Sciatic nerve (tissue), 2 donors: ENCODE measurements at places on chromosomes 3 and 15. TPM values are rescaled to one million over a fixed set of nuclear protein-coding genes. Genes with fewer than 3 reads are reported as not detected.

The CCRL2 gene
- total RNA-seq = 4.7 TPM

The MAP2K1 gene
- total RNA-seq = 37.2 TPM

The TNFAIP8L3 gene
- total RNA-seq = 10.8 TPM

The LTK gene
- 1.1 TPM for total RNA-seq

The SPRED1 gene
- 56.4 TPM for total RNA-seq

The RTP1 gene
- not detected for total RNA-seq

The UBE2Q2 gene
- total RNA-seq = 34.1 TPM

The CNBP gene
- total RNA-seq = 321 TPM

The CORO2B gene
- 10.2 TPM for total RNA-seq

GRCh38 chr15:70793694-70794093, 30.3 kb upstream of the UACA start:
- no peak for DNase-seq

DNA sequence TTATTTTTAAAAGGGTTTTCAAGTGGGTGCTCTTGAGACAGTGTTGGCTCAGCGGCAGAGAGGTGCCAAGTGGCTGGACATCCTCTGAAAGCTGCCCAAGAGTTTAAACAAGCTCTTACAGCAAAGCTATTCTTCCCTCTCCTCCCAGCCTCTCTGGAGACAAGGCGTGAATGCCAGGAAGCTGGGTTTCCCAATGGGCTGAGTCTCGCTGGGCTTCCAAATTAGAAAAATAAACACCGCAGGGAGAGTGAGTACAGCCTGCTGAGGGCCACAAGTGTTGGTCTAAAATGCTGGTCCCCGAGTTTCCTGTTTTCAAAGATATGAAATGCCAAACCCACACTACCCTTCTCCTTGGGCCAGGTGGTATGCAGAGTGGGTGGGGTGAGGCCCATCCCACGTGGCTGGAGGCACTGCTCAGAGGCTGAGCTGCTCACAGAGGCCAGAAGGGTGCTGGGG, 36.4 kb downstream of the ZDHHC3 start:
- DNase-seq = no peak

- no peak for DNase-seq
These were observed 251.1 kb upstream of the ST8SIA2 start for GRCh38 chr15:92142242-92143232.

DNA sequence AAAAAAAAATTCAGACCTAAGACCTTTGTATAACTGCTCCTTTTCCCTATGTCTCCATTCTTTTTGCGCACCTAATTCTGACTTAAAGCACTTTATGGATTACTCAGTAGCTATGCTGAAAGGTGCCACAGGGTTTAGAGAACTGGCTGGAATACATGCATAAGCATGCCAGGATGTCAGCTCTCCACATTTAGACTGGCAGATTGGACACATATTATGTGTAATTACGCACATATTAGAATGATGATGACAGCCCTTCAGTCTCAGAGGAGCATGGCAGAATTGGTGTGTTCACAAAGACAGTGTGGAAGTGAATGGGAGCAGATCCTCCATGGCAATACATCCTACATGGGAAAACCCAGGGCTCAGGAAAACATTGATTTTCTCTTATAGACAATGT, 108.1 kb upstream of the LSAMP start:
- DNase-seq = no peak

DNA sequence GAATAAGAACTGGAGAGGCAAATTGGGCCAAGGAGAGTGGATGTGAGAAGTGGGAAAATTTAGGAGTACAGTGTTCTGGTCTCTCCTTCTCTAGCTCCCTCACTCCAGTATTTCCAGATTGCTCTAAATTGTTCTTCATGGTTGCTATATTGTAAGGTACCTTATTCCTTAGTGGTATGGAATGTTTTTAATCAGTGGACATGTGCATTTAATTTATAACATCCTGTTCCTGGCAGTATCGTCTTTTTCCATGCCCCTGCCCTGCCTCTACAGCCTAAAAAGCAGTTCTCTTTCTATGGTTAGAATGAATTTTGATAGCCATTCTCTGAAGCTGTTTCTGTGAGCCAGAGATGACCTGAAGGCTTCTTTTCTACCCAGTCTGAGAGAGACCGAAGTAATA, 180.5 kb downstream of the TCF12 start:
- no peak for DNase-seq

DNA sequence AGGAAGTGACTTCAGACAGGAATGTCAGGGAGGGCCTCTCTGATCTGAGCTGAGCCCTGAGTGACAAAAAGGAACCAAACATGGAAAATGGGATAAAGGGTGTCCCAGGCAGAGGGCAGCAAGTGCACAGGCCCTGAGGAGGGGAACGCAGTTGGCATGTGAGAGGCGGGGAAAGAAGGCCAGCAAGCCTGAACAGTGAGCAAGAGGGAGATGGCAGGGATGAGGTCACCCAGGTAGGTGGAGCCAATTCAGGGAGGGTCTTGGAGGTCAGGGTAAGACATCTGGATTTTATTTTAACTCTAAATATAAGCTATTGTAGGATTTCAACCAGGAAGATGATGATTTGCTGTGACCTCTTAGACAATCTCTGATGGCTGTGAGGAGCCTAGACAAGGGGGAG, 167.7 kb downstream of the LRTM1 start:
- DNase-seq = no peak

DNA sequence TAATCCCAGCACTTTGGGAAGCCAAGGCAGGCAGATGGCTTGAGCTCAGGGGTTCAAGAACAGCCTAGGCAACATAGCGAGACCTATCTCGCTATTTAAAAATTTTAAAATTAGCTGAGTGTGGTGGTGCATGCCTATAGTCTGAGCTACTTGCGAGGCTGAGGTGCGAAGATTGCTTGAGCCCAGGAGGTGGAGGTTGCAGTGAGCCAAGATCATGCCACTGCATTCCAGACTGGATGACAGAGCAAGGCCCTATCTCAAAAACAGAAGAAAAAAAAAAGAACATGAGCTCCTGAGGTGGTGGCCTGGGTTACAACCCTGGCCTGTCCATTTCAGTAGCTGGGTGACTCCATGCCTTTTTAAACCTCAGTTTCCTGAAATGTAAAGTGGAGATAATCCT, 7.2 kb downstream of the DNASE1L3 start:
- DNase-seq = no peak

GRCh38 chr15:63044077-63044644, 1.6 kb downstream of the TPM1 start:
- DNase-seq = no peak

GRCh38 chr3:109532257-109533216, 195.2 kb upstream of the DPPA4 start:
- DNase-seq = no peak

- peak; percentile 81 for DNase-seq
These were observed 328.3 kb downstream of the THSD4 start for GRCh38 chr15:71443538-71443937.

DNA sequence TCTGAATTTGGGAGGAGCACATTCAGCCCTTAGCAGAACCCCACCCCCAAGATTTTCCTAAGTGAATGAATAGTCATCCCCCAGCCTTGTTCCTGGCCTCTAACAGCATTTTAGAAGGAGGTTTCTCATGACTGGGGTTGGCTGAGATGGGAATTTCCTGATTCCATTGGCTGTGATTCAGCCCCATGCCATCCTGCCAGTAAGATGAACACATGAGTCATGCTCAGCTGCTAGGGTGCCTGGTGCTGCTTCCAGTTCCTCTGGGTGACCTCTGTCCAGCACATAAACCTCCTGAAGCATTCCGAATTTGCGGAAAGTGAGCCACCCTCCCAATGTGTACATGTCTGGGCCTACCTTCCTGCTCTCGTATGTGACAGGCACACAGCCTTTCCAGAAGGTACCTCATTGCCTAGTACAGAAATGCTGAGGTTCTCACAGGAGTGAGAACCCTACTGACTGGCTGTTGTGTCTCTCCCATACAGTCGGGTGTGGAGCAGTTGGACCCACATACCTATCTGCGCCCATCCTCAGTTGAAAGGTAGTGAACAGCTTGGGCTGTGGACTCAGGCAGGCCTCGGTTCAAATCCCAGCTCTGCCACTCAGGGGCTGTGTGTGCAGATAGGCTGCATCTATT, 91.7 kb downstream of the APBA2 start:
- DNase-seq = no peak

- DNase-seq = no peak
These were observed 1034.4 kb upstream of the NR2F2 start for GRCh38 chr15:95295896-95296625.

- DNase-seq = no peak
These were observed 57.2 kb downstream of the ATP1B3 start for GRCh38 chr3:141933421-141934300.

GRCh38 chr3:34364335-34364734, 565.9 kb downstream of the PDCD6IP start:
- DNase-seq = no peak

DNA sequence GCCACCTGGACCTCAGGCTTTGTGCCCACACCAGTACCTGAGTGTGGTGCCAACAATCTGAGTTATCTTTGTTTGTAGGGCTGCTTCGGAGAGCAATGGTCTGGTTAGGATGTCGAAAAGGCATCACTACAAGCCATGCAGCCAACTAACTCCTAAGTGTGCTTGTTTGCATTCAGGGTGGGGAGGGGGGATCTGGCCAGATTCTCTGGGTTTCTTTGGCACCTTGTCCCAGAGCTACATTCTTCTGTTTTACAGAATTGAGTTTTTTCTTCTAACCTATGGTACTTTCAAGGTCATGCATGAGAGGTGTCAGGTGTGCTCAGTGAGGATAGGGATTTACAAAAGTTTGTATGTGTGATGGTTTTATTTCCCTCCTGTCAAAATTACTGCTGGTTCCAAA, 391.4 kb upstream of the RARB start:
- DNase-seq = no peak

DNA sequence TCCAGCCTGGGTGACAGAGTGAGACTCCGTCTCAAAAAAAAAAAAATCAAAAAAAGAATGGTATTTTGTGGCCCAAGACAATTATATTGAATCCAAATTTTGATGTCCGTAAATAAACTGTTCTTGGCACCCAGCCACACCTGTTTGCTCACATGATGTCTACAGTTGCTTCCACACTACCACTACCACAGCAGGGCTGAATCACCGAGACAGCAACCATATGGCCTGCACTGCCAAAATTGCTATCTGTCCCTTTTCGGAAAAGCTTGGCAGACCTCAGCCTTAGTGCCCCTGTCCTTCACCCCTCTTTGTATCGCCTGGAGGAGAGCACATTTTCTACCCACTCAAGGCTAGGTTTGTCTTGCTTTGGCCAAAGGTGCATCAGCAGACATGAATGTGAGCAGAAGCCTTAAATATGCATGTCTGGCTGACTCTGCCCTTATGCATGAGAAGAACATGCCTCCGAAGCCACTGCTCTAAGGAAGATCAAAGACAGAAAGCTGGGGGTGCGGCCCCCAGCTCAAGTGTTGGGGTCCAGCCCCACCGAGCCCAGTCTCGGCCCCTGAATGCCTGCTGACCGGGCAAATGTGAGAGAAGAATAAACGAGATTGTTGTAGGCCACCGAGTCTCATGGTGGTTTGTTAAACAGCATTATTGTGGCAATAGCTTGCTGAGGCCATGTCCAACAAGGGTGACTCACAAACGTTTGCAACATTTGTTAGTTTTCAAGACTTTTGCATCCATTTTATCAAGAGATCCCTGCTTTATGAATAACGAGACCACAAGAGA, 108.1 kb downstream of the TPRA1 start:
- DNase-seq = peak; percentile 49

GRCh38 chr3:172106989-172107388, 67.6 kb downstream of the FNDC3B start:
- no peak for DNase-seq

- DNase-seq = no peak
These were observed 5.6 kb upstream of the SRPRB start for GRCh38 chr3:133799794-133800585.

- DNase-seq = no peak
These were observed 472.2 kb downstream of the MCTP2 start for GRCh38 chr15:94703596-94703995.

- DNase-seq = no peak
These were observed 25.6 kb downstream of the TIGIT start for GRCh38 chr3:114319453-114319852.
